ENCODE measurements at places on chromosomes 7 and 10.

GRCh38 chr10:10629512-10629911 is 388.2 kb upstream of the CELF2 start:
- no peak for DNase-seq

DNA sequence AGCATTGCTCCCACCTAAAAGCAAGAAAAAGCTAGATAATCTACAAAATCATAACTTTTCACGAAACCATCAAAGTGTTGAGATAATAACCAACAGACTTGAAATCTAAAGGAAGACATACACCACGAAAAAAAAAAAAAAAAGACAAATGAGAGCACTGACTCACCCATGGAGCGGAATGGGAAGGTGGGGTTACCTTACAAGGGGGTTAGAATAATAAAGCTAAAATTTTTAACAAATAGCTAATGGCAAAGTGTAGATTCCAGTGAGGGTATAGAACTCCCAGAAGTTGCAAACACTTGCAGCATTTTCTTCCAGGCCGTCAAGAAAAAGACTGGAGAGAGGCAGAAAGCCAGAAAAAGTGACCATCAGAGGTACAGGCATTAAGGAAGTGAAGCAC is 27.2 kb downstream of the IPMK start:
- no peak for DNase-seq

GRCh38 chr10:94363251-94363565 is 469 bp upstream of the NOC3L start:
- DNase-seq = no peak

- peak; percentile 42 for DNase-seq
Measured at GRCh38 chr10:101840102-101840684, 3.4 kb downstream of the KCNIP2 start.

DNA sequence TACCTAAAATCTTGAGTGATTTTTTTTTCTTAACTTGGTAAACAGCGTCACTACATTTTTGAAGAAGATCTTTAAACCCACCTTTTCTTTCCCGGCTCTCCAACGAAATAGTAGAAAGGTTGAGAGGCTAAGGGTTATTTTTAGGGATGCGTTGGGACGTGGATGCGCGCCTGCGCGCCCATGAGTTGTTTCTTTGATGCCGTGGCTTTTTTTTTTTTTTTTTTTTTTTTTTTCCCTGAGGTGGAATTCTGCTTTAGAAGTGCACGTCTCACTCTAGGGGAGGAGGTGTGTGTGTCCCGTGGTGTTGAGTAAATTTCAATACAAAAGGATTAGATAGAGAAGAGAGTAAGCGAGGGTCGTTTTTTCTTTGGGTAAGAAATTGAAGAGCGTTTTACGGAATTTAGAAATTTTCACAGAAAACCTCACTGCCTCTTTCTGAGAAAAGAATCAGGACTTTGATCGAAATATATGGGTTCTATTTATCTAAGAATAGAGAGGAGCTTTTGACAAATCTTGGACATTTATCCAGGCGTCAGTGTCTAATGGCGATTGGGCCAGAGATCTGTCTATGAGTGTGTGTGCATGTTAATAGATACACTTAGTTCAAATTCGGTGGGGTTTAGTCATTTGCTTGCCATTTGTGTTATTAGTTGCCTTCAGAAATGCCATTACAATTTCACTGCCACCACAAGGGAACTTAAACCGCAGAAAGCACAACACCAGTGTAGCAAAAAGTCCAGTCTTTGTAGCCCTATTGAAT is 1.2 kb upstream of the SP8 start:
- no peak for DNase-seq

- no peak for DNase-seq
Measured at GRCh38 chr7:28858895-28859294, 99.2 kb downstream of the TRIL start.

- no peak for DNase-seq
Measured at GRCh38 chr7:45435846-45436245, 138.3 kb upstream of the ADCY1 start.

DNA sequence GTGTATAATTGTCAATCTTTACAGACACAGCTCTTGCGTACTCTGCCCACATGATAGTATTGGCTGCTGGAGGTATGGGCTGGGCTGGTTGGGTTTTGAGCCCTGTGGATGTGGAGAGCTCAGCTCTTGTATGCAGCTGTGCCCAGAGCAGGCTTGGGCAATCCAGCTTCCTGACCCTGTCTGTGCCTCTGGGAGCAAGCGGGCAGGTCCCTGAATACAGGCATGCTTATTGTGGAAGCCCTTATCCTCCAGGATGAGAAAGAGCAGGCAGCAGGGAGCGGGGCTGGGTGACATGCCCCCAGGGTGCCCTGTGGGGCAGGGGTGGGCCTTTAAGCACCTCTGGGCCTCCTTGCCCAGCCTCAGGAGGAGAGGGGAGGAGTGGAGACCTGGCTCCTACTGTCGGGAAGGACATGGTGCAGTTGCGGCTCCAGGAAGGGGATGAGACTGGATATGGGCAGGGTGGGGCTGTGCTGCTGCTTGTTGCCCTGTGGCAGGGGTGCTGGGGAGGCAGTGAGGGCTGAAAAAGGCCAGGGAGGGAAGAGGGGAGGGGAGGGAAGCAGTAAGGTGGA is 32.7 kb upstream of the SH2D4B start:
- DNase-seq = no peak

GRCh38 chr10:44575601-44576380 is 190.9 kb upstream of the CXCL12 start:
- DNase-seq = no peak

DNA sequence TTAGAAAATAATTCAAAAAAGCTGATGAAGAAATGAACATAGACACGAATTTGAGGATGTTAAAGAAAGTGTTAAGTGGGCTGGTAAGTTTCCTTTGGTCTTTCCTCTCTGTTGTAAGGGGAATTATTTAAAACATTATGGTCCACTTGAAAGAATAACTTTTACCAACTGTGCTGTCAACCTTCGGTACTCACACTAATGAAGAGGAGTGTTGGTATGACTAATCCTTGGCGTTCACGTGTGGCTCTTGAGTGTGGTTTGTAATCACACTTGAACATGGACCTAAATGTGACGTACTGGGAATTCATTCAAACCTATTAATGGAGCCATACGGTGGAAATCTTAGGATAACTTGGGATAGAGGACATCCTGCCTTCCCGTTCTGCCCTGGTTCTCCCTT is 41.3 kb downstream of the TBXAS1 start:
- DNase-seq = peak; percentile 20

GRCh38 chr10:88042160-88043100 is 179.0 kb downstream of the PTEN start:
- DNase-seq = no peak

- DNase-seq = no peak
Measured at GRCh38 chr7:103068414-103069403, 5.9 kb downstream of the FBXL13 start.

All from activated CD4-positive, alpha-beta T cell treated with anti-CD3 and anti-CD28 coated beads, Interleukin-10, Interleukin-2, amounts not matched to agents 100 ng/mL and 50 ng/mL, durations not matched to agents 16 hours and 8 hours (primary cell).